Activated CD4-positive, alpha-beta memory T cell treated with anti-CD3 and anti-CD28 coated beads for 36 hours (primary cell): ENCODE measurements at places on chromosomes 13 and 19. TPM values are rescaled to one million over a fixed set of nuclear protein-coding genes. Genes with fewer than 3 reads are reported as not detected.

DNA sequence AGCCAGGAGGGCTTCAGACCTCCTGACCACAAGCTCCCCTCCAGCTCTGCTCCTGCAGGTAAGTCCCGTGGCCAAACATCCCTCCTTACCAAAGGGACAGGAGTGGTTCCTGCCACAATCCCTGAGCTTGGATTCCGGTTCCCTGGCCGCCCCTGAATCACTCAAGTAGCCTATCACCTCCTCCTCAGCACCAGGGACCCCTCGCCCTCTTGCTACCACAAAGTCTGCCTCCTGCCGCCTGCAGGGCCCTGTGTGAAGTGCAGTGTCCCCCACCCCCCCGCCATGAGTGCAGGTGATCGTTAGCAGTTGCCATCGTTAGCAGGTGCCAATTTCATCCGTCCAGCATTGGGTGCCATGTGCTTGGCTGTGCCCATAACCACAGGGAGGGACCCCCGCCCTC is 40.8 kb upstream of the RANBP3 start:
- peaks cover 8% of the 10 kb centered on the region for H3K27me3 ChIP-seq
- H3K4me3 ChIP-seq: no peak overlapping the region
- H3K36me3 ChIP-seq: no peaks in the 10 kb centered on the region
- DNase-seq: no peak

DNA sequence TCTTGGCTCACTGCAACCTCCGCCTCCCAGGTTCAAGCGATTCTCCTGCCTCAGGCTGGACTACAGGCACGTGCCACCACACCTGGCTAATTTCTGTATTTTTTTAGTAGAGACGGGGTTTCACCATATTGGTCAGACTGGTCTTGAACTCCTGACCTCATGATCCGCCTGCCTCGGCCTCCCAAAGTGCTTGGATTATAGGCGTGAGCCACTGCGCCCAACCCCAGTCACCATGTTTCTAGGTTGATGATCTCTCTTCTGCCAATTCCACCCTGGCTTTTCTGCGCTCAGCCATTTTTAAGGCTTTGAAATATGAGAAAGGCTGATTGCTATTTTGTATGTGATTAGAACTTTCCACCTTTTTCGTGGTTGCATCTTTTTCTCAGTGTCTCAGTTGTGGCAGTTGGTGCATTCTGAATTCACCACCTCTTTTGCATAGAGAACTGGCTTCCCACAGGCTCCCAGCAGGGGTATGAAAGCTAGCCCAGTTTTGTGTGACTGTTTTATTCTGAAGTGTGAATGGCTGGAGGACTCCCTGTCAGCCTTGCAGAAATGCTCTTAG is 15.5 kb downstream of the CEACAM1 start:
- peak; percentile 31 for DNase-seq
- H3K4me1 ChIP-seq: peaks cover 34% of the 10 kb centered on the region
- H3K27me3 ChIP-seq: no peaks in the 10 kb centered on the region
- peaks cover 10% of the 10 kb centered on the region for H3K36me3 ChIP-seq

GRCh38 chr19:31255831-31256592 is 93.2 kb downstream of the TSHZ3 start:
- DNase-seq: no peak
- no peak overlapping the region for H3K4me3 ChIP-seq
- no peaks in the 10 kb centered on the region for H3K36me3 ChIP-seq

- no peaks in the 10 kb centered on the region for H3K36me3 ChIP-seq
- no peaks in the 10 kb centered on the region for H3K4me1 ChIP-seq
- DNase-seq: no peak
These were observed 73.0 kb downstream of the ANKRD10 start for GRCh38 chr13:110841846-110842245.

The PNMA8A gene
- 0.17 TPM for total RNA-seq

The FOSB gene
- total RNA-seq: 5.9 TPM

The ZNF541 gene
- 0.31 TPM for total RNA-seq

The ZNF573 gene
- total RNA-seq: 7.7 TPM
